ENCODE measurements at places on chromosomes 1 and 21.

- DNase-seq = no peak
Observed at GRCh38 chr1:207619871-207620542, 24.9 kb upstream of the CR1L start.

DNA sequence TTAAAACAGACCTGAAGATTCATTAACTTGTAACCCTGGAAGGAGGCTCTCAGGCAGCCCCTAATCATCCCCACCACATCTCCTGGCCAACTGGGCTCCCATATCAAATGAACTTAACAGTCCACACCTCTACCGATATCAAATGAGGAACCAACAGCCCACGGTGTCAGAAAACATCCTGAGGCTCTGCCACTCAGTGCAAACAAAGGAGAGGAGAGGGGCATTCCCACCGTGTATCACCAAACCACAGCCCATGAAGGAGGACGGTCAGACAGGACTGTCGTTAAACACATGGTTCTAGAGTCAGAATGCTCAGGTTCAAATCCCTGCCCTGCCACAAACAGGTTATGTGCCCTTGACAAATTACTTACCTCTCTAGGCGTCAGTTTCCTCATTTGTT lies 52.5 kb downstream of the ERI3 start:
- no peak for DNase-seq

- DNase-seq = no peak
Observed at GRCh38 chr1:155932487-155932886, 1.7 kb downstream of the KHDC4 start.

GRCh38 chr1:89221341-89221740 lies 22.6 kb upstream of the GBP4 start:
- DNase-seq = no peak

Measured in WERI-Rb-1 (cell line).